ENCODE measurements at places on chromosomes 16 and 17.
A peak's percentile ranks its signal among the peaks of the same experiment; 100 is the strongest.

DNA sequence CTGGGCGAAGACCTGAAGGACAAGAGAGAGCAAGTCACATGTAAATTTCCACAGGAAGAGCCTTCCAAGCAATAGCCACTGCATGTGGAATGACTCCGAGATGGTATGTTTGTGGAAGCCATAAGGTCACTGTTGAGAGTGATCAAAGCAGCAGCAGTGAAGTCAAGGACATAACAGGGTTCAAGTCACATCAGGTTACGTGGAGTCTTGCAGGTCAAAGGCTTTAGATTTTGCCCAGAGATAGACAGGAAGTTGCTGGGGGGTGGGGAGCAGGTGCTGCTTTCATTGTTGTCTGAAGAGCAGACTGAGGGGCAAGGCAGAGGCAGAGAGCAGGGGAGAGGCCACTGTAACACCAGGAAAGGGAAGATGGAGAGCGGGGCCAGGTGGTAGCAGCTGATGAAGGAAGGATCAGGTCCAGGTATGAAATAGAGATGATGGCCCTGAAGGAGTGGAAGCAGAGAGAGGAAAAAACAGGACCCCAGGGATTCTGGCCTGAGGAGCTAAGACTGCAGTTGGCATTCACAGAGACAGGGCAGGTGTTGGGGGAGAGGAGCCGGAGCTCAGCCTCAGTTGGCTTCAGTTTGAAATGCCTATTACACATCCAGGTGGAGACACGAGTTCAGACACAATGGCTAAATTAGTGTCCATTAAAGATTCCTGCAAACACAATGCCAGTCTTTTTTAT lies 129.3 kb upstream of the AXIN2 start:
- no peak for DNase-seq

DNA sequence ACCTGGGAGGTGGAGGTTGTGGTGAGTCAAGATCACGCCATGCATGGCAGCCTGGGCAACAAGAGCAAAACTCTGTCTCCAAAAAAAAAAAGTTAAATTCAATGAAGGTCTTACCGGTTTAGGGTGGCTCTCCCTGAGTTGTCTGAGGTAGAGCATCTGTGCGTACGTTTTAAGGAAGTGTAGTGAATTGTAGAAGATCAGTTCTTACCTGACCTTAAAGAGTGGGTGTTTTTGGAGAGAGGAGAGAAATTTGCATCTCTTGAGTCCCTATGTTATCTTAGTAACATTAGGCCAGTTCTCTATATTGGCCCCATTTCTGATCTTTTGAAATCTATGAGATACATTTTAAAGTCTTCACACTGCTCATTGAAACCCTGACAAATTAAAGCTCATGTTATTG lies 56.2 kb downstream of the ELAC2 start:
- no peak for DNase-seq

- no peak for DNase-seq
These were observed 12.5 kb downstream of the NTAN1 start for GRCh38 chr16:15043344-15043743.

- DNase-seq: peak; percentile 55
These were observed 44.9 kb downstream of the CDRT4 start for GRCh38 chr17:15422392-15422965.

DNA sequence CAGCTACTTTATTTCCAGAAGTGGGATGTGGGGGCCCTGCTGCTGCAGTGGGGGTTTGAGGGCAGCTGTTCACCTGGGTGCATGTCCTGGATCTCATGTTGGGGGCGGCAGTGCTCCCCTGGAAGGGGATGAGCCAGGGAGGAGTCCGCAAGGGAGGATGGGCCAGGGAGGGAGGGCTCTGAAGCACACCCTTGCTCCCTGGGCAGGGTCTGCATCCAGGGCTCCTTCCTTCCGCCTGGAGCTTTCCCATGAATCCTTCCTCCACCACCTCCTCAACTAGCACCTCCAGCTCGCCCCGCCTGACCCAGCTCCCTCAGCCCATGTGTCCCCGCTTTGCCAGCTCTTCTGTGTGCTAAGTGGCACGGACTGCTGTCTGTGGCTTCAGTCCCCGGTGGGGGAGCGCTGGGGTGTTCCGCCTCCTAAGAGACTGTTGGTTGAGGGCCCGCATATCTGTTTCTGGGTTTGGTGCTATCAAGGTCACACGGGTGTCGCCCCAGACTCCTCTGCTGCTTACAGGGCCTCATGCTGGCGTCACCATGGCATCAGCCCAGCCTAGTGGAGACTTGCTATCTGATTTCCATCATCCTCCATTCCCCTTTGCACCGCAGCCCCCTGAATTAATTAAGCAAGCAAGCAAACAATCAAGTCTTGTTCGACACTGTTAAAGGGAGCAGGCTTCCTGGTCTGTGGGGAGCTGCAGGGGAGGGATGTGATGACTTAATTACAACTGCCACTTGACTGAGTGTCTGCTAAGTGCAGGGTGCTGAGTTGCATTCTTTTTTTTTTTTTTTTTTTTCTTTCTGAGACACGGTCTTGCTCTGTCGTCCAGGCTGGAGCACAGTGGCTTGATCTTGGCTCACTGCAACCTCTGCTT lies 71.8 kb downstream of the PRKCA start:
- peak; percentile 37 for DNase-seq

DNA sequence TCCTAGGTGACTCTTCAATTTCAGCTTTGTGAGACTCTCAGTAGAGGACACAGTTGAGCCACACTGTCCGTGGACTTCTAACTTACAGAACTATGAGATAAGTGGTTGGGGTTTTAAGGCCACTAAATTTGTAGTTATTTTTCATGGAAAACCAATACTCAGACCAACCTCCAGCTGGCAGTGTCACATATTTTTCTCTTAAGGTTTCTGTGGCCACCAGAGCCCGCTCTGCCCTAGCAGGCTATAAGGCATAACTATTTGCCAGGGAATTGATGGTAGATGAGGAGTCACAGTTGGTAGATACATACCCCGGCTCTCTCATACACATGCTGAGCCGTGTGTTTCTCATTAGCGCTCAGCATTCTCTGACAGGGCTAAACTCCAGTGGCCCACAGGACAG lies 336.8 kb upstream of the MON1B start:
- no peak for DNase-seq

Measured in EH (cell line).